RPMI7951 (cell line): ENCODE measurements at places on chromosomes 7 and 10. TPM values are rescaled to one million over a fixed set of nuclear protein-coding genes. Genes with fewer than 3 reads are reported as not detected.

GRCh38 chr7:98027342-98028033, 37.5 kb upstream of the OCM2 start:
- no peak for DNase-seq

DNA sequence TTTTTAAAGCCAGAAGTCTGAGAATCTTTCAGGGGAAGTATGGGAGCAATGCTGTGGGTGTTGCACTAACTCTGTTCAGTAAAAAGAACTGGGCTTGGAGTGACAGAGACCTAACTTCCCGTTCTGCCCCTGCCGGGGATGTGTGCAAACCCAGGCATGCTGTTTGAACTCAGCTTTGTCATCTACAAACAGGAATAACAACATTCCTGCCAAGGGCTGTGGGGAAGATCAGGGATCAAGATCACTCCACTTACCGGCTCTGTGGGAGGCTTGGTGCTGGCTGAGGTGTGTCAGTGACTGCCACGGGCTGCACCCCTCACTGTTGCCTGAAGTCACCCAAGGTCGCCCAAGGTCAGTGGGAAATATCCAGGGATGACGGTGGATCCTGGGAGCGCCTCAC, 23.1 kb upstream of the DRGX start:
- no peak for DNase-seq

DNA sequence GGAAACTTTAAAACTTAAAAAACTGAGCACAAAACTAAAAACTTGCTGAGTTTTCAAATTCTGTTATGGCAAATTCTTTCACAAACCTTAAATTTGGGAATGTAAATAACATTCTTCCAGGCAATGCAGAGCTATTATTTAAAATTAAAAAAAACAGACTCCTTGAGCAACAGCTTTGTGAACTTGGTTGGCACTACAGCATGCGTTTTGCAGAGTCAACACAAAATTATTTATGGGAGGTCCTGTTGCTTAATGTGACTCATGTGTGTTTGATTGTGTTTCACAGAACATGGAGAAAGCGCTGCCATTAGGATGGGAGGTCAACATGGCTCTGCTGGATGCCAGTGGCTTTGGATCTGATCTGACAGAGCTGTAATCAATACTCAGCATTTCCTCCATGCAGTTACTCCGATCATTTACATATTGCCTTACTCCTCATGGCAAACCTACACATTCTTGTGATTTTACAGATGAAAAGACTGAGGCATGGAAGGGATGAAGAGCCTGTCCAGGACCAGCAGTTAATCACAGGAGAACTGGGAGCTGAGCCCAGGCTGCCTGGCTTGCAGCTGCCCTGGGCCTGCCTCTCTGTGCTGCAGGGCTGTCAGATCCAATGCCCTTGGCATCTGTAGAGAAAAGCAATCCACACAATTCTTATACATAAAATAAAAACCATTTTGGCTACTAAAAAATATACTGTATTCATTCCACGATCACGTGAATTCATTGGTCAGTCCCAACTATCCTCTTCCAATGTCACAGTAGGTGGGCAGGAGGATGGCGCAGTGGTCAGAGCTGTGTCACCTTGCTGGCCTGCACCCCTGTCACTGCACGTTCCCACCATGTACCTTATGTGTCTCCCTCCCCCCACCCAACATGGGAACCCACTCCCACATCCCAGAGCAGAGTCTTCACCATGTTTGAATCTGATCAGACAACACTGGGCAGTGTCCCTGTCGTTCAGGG, 200.9 kb downstream of the CXCL12 start:
- DNase-seq, result peak; percentile 53

CUX1 gene
- total RNA-seq, result 20.3 and 28.6 TPM in 2 replicates

GRCh38 chr7:23487670-23488069, 17.4 kb upstream of the IGF2BP3 start:
- no peak for DNase-seq

DNA sequence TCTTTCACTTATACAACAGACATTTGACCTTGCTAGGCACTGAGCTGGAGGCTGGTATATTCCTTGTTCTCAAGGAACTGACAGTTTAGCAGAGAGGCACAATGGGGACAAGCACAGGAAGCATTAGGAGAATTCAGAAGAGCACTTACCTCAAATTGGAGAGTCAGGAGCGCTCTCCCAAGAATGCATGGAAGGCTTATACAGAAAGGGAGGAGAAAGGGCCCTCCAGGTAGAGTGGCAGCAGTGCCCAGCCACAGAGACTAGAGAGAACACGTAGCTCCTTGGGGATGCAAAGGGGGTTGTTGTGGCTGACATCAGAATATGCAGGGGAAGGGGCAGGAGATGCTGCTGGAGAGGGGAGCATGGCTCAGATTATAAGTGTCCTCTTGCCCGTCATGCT, 78.2 kb upstream of the MKLN1 start:
- DNase-seq, result no peak

AKR1C1 gene
- 14.2 and 20.2 TPM in 2 replicates for total RNA-seq

DNA sequence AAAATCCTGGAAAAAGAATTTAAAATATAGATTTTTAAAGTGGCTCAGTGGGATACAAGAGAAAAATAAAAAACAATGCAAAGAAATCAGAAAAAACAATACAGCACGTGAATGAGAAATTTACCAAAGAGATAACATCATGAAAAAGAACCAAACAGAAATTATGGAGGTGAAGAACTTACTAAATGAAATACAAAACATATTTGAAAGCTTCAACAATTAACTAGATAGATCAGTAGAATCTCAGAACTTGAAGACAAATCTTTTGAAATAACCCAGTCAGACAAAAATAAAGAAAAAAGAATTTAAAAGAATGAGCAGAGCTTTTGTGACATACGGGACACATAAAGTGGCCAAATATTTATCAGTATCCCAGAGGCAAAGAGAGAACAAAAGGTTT, 71.2 kb upstream of the DIP2C start:
- DNase-seq, result no peak

DNA sequence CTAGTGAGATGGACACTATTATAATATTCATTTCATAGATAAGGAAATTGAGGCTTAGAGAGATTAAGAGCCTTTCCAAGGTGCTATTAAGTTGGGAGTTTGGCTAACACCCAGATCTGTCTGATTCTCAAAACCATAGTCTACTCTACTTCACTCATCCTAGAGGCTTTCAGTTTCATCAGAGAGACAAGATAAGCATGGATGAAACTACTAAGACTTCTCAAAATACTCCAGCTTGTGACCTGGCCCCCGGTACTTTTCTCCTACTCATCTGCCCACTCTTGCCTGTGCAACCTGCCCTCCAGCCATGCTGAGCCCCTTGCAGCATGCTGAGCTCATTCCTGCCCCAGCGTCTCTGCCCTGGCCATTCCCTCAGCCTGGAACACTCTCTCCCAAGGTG, 12.2 kb upstream of the SLC35B4 start:
- DNase-seq, result no peak

DNA sequence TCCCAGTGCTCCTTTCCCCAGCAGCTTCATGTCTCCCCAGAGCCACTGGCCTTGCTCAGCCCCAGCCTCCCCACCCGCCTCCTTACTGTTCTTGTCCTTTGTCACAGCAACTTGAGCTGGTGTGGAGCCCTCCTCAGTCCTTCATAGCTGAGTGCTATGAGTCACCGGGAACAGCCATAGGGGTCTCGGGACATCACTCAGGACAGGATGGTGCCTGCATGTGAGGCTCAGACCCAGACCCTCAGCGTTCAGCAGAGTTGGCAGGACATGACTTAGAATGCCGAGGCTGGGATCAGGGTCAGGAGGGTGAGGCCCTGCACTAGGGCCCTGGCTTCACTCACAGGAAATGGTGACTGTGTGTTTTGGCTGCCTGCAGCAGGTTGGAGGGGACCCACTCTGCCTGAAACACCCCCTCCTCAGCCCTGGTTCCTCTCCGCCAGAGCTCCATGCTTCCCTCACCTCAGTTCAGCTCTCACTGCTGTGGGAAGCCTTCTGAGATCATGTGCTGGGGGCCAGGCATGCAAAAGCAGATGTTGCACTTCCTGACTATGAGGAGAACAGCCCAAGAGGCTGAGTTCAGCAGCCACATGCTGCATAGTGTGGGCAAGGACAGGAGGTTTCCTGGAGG, 40.7 kb upstream of the GJD4 start:
- no peak for DNase-seq

DNA sequence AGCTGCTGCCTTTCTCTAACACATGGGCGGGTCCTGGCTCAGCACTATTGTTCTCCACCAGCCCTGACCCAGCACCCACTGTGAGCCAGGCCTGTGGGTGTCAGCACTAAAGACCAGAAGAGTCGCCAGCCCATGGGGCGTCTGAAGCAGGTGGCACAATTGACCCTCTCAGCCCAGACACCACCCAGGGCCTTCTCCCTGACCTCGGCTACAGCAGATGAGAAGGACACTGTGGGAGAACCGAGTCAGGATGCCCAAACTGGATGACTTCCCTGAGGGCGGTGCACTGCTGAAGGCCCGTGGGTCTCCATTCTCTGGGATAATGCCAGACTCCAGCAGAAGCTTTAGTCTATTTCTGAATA, 97.0 kb downstream of the MKI67 start:
- no peak for DNase-seq

GRCh38 chr10:47351899-47352815, 4.0 kb downstream of the RBP3 start:
- no peak for DNase-seq

VIPR2 gene
- not detected in 2 replicates for total RNA-seq

RTKN2 gene
- total RNA-seq, result 9.9 and 11.4 TPM in 2 replicates

DNA sequence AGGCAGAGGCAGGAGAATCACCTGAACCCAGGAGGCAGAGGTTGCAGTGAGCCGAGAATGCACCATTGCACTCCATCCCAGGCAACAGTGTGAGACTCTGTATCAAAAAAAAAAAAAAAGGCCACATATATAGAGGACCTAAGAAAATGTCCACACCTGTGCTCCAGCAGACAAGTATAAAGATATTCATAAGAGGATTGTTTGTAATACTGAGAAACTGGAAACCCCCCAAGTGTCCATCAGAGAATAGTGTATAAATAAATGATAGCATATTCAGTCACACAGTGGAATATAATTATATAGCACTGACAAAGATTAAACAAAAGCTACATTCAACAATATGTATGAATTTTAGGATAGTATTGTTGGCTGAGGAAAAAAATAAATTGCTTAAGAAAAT, 1050.6 kb downstream of the GRM8 start:
- no peak for DNase-seq

GRCh38 chr7:141584935-141585334, 33.7 kb downstream of the AGK start:
- no peak for DNase-seq

UBE3C gene
- total RNA-seq, result 73.1 and 78.4 TPM in 2 replicates

MUC3A gene
- total RNA-seq, result not detected in 2 replicates

GRCh38 chr7:74364061-74364460, 74.9 kb downstream of the CLIP2 start:
- DNase-seq, result no peak

FANK1 gene
- 0.68 and 1.3 TPM in 2 replicates for total RNA-seq

DNA sequence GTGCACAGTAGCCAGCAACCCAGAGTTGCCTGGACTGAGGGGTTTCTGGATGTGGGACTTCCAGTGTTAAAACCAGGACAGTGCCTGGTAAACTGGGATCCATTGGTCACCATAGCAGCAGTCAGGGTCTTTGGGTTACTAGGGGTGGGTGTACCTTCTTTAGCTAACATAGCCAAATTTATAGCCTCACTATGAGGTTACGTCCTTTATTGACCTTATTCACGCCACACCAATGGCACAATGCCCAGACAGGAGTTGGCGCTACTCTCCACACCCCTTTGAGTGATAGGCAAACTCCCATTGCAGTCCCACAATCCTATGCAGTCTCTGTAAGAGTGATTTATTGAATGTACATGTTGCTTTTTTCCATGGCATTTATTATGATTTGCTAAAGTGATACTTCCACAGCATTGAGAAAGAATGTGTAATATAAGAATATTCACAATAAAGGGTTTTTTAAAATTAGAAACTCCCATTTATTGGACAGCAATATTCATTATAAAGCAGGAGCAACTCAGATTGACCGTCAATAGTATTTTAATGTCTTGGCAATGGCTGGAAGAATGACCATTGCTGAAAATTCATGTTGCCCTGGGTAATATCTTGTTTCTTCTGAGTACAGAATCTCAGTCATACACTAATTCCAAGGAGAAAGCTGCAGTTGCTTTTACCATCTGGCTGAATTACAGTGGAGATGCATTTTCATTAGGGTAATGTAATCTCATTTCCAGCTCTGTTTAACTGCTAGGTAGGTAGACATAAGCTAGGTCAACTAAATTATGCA, 26.1 kb downstream of the IFIT5 start:
- DNase-seq, result no peak

GRCh38 chr10:69449841-69450240, 1.4 kb upstream of the TSPAN15 start:
- peak; percentile 77 for DNase-seq

GRCh38 chr7:45655539-45655938, 81.4 kb downstream of the ADCY1 start:
- no peak for DNase-seq

DNA sequence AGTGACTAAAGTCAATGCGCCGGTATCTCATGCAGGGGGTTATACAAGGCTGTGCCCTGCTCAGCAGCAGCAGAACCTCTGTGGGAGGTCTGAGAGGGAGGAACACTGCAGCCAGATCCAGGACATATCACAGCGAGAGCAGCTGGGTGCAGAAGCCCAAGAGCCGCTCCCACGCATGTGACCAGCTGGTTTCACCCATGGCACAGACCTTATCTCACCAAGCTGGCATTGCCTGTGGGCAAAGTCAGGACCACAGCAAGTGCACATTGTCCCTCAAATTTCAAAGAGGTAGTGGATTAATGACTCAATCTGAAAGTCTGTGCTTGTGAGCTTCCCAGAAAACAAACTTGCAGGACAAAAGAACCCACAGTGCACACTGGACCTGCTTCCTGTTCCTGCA, 31.6 kb upstream of the AKR1C1 start:
- peak; percentile 57 for DNase-seq

DNA sequence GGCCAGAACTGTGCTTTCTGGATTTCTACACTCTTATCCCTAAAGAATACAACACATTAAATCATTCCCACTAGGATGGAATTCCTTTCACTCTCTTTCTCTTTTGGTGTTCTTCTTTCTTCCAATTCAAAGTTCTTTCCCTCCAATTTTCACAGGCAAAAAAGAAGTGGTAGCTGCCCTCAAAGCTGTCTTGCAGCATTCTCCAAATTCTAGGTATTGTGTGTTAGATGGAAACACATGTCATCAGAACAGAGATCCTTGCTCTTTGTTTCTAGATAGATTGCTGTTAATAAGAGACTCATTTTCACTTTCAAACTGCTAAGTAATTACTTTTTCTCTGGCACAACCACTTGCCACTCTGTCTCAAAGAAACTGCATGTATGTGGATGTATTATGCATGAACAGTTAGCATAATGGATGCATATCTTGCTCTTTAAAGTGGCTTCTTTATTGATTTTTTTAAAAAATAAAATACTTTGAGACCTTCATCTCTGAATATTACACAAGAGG, 31.0 kb downstream of the SHTN1 start:
- DNase-seq, result peak; percentile 0

- DNase-seq, result no peak
These were observed 90.0 kb upstream of the FEZF1 start for GRCh38 chr7:122394512-122394911.

GRCh38 chr7:24323961-24324480, 40.0 kb downstream of the NPY start:
- DNase-seq, result no peak

GRCh38 chr7:30787486-30787885, 16.3 kb downstream of the MINDY4 start:
- peak; percentile 67 for DNase-seq

GNAT3 gene
- not detected in 2 replicates for total RNA-seq

STAG3 gene
- 2.5 and 3.8 TPM in 2 replicates for total RNA-seq

- peak; percentile 30 for DNase-seq
These were observed 213.6 kb upstream of the FZD1 start for GRCh38 chr7:91050677-91051076.

BAG3 gene
- 13.9 and 15.2 TPM in 2 replicates for total RNA-seq
